Retina (tissue), 1 donor: ENCODE measurements at places on chromosomes 4 and X.

- DNase-seq, result no peak
Observed at GRCh38 chr4:37982736-37983135, 22.5 kb downstream of the PTTG2 start.

- no peak for DNase-seq
Observed at GRCh38 chr4:66575008-66575696, 904.9 kb upstream of the EPHA5 start.

DNA sequence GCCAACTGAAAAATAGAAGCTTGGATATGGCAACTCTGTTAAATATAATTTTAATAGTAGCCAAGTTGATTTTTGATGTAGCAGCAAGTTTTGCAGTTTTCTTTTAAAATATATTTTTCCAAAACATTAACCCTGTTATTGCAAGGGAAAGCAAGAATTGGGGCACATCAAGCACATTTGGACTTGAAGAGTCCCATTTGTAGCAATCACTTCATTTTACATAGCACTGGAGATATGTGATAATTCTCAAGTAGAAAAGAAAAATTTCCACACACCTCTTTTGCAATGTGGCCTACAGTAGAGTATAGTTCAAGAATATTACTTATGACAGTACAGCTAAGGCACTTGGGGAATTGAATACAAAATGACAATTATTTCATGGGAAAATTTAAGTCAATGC, 1.9 kb upstream of the PPP4R3C start:
- DNase-seq, result no peak

GRCh38 chr4:2793586-2794485, 951 bp downstream of the SH3BP2 start:
- DNase-seq, result no peak

GRCh38 chr4:114512595-114513295, 85.9 kb upstream of the UGT8 start:
- DNase-seq, result no peak

DNA sequence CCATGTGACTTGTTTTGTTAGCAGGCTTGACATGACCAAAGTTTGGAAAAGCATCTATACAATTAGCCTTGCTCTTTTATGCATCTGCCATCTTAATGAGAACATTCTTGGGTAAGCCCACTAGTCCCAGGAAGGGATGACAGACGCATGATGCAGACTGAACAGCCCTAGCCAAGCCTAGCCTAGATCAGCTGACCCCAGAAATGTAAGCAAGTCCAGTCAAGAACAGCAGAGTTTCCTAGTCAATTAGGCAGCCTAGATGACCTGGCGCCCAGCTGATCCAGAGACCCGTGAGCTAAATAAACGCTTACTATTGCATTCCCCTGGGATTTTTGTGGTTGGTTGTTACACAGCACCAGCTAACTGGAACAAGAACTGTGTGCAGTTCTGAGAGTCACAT, 457.9 kb downstream of the BCOR start:
- DNase-seq, result no peak
